ENCODE measurements at places on chromosomes 3 and 15.
A peak's percentile ranks its signal among the peaks of the same experiment; 100 is the strongest.

DNA sequence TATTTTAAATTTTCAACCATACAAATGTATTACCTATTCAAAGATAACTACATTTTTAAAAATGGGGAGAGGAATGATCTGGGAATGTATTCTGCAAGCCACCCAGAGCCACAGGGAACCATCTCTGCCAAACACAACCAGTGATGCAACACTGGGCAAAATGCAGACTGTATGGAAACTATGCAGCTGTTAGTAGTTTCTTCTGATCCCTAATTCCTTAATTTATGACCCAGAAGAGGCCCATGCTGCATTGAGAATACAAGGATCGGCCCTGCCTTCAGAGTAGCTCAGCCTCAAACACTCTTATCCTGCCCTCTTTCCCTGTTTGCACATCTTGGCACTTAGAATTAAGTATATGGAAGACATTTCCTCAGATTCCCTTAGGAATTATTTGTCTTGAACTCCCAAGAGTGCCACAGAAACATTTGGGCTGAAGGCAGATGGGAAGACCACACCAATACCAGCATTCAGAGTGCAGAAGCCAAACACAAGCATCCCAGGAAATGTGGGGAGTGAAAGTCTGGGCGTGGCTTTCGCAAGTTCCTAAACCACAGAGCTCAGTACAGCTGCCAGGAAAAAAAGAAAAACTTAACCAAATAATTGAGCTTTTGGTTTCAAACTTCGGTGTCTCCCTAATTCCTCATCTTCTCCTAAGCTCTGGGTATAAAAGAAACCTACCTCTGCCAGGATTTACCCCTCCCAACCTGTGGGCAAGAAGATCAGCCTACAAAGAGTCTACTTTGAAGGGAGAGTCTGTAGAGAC lies 5.3 kb downstream of the SNUPN start:
- no peak for DNase-seq

GRCh38 chr3:188687389-188687788 lies 484.4 kb upstream of the TPRG1 start:
- DNase-seq = no peak

- no peak for DNase-seq
Measured at GRCh38 chr3:185381320-185382058, 18.6 kb downstream of the MAP3K13 start.

GRCh38 chr3:163776743-163777142 lies 1301.6 kb downstream of the SI start:
- no peak for DNase-seq

- no peak for DNase-seq
Measured at GRCh38 chr15:51735228-51736010, 2.0 kb downstream of the LYSMD2 start.

- DNase-seq = no peak
Measured at GRCh38 chr15:63212050-63213004, 22.9 kb downstream of the RAB8B start.

- DNase-seq = no peak
Measured at GRCh38 chr3:121758727-121759450, 9.3 kb upstream of the GOLGB1 start.

DNA sequence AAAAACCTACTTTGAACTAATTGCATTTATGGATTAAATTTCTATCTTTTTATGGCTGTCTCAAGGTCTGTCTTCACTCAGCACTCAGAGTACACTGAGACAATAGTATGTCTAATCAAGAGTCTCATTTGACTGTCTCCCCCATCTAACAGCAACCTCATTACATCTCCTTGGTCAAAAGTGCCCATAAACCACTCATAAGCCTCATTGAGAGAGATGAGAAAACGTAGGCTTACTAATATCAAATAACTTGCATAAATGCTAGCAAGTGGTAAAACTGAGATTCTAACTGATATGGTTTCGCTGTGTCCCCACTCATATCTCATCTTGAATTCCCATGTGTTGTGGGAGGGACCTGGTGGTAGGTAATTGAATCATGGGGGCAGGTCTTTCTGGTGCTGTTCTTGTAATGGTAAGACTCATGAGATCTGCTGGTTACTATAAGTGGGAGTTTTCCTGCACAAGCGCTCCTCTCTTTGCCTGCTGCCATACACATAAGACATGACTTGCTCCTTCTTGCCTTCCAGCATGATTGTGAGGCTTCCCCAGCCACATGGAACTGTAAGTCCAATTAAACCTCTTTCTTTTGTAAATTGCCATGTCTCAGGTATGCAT lies 113.9 kb downstream of the TFDP2 start:
- no peak for DNase-seq

- DNase-seq = no peak
Measured at GRCh38 chr3:159910991-159911663, 77.5 kb upstream of the IL12A start.

DNA sequence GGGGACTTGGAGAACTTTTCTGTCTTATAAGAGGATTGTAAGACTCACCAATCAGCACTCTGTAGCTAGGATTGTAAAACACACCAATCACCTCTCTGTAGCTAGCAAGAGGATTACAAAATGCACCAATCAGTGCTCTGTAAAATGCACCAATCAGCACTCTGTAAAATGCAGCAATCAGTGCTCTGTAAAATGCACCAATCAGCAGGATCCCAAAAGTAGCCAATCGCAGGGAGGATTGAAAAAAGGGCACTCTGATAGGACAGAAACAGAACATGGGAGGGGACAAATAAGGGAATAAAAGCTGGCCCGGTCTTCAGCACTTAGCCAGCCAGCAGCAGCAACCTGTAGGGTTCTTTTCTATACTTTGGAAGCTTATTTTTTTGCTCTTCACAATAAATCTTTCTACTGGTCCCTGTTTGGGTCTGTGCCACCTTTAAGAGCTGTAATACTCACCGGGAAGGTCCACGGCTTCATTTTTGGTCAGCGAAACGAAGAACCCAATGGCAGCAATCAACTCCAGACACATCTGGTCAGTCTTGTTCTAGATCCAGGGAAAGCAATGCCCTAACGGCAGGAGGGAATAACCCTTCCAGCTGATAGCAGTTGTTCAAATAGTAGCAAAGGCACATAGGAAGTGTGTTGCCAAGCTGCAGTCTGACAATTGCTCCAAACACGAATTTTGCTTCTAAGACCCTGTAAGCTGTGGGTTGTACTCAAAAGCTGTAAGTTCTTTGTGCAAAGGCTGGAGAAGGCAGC lies 135.6 kb downstream of the TJP1 start:
- no peak for DNase-seq

GRCh38 chr15:83127547-83128150 lies 20.2 kb downstream of the TM6SF1 start:
- DNase-seq = no peak

DNA sequence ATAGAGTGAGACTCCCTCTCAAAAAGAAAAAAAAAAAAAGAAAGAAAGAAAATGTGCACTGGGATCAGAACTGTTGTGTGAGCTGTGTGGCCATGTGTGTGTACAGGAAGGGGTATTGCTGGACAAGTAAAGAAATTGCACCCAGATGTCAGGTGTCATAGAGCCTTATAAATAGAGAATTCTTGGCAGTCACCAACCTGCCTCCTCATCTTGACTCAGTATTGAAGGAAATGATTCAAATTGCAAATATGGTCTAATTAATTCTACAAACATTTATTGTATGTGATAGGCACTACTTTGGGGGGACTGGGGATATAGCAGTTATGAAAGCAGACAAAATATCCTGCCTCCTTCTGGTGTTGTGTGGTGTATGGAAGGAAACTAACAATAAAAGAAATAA lies 243.8 kb upstream of the TTC14 start:
- DNase-seq = no peak

- no peak for DNase-seq
Measured at GRCh38 chr3:49498648-49499047, 28.6 kb downstream of the DAG1 start.

DNA sequence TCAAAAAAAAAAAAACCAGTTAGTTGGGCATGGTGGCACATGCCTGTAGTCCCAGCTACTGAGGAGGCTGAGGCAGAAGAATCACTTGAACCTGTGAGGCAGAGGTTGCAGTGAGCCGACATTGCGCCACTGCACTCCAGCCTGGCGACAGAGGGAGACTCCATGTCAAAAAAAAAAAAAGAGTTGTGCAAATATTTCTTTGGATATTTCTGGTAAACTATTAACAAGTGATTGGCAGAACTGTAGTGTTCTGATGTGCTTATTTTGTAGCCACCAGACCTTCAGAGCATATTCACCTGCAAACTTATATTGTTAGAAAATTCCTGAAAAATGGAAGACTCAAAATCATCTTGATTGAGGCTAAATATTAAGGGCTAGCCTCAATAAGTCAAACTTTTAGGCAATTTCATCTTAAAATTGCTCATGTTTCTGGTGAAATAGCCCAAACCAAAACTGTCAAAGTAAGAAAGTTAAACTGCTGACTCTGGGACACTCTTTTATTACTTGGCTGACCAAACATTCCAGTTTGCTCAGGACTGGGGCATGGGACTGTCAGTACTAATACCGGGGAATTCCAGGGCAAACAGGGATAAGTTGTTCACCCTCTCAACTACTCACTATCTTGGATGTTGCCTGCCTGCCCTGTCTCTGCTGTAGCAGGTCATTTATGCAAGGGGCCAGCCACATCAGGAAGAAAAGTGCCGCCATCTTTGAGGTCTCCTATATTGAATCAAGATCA lies 37.0 kb downstream of the ABHD2 start:
- no peak for DNase-seq

GRCh38 chr3:43608751-43609150 lies 13.1 kb downstream of the ANO10 start:
- no peak for DNase-seq

DNA sequence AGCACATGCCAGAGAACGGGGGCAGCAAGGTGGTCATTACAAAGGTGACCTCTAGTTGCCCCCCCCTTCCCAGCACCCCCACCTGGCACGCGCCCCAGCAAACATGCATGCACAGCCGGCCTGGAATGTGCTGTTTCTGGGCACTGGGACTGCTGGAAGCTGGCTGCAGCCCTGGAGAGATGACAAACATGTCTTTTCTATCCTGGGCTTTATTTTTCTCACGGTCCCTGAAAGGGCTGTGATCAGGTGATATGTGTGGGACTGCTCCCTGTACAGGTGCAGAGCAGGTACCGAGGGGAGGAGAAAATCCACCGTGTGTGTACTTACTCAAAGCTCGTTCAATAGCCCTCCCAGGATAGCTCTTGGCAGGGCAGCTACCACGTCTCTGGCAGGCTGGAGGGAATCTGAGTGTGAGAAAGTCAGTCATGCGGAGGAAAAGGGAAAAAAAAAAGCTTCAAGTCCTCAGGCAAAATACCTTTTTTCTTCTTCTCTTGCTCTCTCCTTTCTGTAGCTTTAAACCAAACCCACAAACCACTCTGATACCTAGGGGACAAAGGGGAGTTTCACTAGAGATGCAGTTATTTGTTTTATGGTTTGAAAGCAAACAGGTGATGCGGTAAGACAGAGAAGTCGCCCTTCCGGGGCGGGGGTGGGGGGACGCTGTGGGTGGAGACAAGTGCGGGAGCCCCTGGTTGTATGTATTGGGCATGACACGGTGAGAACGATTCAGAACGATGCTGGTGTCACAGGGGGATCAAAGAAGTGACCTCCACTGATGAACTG lies 5.0 kb upstream of the HES1 start:
- DNase-seq = no peak

DNA sequence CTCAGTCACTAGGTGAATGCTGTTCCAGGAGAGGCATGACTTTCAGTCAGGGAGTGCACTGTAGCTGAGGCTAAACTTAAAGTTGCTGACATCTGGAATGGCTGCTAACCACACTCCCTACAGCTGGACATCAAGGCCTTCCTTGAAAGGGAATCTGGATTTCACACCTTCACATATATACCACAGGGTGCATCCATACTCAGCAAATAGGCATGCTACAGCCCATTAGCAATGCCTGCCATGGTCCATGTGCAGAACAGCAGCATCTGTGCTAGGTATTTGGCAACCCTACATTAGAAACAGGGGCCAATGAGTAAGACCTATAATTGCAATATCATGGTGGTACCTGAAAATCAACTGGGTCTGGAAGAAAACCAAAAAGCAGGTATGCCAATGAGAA lies 74.8 kb downstream of the SNTN start:
- DNase-seq = no peak

GRCh38 chr3:126319701-126320295 lies 37.4 kb downstream of the KLF15 start:
- DNase-seq = no peak

GRCh38 chr3:16994854-16995525 lies 110.2 kb downstream of the PLCL2 start:
- DNase-seq = no peak

DNA sequence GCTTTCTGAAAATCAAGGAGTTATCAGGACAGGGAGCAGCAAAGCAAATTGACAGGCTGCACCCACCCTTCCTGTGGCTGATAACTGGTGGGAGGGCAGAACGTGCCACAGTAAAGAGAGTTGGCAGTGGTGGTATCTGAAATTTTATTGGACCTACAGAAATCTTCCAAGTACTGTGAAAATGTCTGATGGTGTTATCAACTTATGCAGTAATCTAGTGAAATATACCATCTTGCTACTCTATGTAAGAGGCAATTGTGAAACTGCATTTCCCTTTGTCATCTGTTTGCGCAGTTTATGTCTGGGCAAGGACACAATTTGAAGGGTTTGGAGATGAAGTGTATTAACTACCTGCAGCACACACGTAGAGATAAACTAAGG lies 1.5 kb downstream of the PLCL2 start:
- DNase-seq = no peak

GRCh38 chr3:170414202-170414663 lies 4.4 kb upstream of the CLDN11 start:
- DNase-seq = peak; percentile 17

DNA sequence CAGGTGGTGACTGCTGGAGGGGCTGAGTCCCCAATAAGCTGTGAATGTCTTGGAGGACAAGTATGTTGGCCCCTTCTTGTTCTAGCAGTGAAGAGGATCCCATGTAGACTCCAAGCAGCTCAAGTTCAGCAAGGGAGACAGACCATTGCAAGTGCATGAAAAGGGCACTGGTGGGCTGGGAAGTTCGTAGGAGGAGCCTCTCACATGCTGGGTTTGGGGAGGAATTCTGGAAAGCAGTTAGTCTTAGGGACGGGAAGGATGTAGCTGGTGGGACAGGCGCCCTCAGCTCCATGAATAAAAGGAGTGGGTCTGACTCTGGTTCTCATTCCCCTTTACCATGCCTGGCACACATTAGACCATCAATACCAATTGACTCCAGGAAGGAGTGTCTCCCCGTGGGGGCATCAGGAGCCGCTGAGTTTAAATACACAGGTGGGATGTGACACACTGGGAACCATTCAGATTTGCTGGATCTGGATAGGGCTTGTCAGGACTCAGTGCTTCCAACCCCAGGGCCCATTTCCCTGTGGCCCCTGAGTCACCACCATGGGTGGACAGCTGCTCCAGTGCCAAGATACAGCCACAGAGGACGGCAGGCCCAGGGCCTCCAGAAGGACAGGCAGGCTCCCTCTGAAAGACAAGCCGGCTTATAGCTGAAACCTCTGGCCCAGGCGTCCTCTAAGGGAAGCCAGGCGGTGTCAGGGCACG lies 552 bp upstream of the XYLB start:
- no peak for DNase-seq
